NCI-H2081 treated with DMSO at 0.1 percent for 48 hours (cell line): ENCODE measurements at places on chromosomes 16 and 17.

DNA sequence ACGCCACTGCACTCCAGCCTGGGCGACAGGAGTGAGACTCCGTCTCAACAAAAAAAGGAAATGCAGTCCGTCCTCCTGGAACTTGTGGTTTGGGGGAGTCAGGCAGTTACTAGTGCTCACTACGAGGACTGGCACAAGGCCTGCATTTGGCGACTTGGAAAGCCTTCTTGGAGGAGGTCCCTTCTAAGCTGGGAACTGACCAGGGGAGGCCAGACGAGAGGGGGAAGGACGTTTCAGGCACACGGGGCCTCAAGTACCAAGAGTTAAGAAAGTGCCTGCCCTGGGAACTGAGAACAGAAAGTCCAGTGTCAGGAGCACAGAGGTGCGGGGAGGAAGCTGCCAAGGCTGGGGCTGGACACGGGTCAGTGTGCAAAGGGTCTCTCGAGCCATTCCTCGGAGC lies 89.9 kb downstream of the ABR start:
- DNase-seq, result no peak

GRCh38 chr16:66318505-66318904 lies 48.0 kb upstream of the CDH5 start:
- DNase-seq, result no peak

GRCh38 chr16:3992297-3993051 lies 112.0 kb upstream of the CREBBP start:
- DNase-seq, result no peak

DNA sequence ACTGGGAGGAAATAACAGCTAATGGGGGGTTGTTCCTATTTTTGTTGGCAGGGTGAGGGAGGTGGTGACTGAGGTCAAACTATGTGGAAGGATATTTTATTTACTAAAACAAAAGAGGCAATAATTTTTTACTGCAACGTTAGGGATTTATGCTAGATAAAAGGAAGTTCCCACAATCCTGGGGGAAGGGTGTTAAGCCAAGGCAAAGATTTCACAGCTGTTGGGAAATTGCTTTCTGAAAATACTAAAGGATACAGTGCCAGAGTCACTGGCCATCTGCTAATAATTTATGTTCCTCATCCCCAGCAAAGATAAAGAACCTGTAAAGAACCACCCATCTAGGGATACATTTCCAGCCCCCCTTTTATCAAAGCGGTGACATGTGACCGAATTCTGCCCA lies 756.0 kb upstream of the RBFOX1 start:
- DNase-seq, result no peak

GRCh38 chr17:50425682-50426471 lies at the start of gene ACSF2:
TSS of gene ACSF2 (plus strand) at chr17:50426218. CDS start at chr17:50426262, 44 bp downstream.
- DNase-seq, result no peak

DNA sequence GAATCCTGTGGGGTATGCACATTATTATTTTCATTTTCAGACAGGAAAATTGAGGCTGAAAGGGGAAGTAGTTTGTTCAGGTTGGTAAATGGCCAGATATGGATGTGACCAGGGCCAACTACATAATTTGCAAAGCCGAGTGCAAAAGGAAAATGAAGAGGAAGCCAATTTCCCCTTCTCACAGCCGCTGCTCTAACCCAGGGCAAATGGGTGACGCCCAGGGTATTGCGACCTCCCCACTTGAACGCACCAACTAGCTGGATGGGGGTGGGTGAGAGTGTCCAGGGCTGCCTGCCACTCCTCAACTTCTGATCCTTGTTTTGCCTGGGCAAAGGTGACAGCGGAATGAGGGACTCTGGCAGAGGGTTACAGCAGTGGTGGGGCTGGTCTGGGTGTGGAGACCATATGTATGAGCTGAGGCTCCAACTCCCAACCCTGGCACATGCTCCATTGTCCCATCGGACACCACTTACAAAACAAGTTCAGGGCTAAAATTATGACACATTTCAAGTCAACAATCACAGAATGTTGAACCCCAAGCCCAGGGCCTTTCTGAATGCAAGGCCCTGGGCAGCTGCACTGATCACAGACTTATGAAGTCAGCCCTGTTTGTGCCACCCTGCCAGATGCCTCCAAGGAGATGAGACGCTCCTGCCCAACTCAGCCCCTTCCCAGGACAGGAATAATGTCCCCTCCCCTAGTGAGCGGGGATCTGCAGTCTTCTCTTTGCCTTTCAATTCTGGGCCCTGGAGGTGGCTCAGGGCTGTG lies 1.7 kb downstream of the ANKRD40CL start:
- no peak for DNase-seq

DNA sequence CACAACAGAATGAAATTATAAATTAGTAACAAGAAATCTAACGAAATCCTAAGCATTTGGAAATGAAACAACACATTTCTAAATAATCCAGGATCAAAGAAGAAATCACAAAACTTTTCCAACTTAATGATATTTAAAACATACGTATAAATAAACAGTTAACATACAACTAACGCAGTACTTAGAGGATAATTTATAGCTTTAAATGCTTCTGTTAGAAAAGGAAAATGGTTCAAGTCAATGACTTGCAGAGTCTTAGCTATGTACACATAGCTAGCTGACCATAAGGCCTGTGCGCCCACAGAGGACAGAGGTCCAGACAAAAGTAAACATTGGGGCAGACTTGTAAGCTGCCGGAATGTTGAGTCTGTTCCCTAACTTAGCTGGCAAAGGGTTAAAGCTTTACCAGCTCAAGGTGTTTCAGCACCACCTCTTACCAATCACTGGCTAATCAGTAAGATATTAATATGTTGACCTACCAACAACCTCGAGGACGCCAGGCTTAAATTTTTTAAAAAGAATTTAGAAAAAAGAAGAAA lies 84.6 kb downstream of the PARN start:
- no peak for DNase-seq

GRCh38 chr17:4945944-4946280 lies 2.4 kb downstream of the PFN1 start:
- DNase-seq, result no peak

DNA sequence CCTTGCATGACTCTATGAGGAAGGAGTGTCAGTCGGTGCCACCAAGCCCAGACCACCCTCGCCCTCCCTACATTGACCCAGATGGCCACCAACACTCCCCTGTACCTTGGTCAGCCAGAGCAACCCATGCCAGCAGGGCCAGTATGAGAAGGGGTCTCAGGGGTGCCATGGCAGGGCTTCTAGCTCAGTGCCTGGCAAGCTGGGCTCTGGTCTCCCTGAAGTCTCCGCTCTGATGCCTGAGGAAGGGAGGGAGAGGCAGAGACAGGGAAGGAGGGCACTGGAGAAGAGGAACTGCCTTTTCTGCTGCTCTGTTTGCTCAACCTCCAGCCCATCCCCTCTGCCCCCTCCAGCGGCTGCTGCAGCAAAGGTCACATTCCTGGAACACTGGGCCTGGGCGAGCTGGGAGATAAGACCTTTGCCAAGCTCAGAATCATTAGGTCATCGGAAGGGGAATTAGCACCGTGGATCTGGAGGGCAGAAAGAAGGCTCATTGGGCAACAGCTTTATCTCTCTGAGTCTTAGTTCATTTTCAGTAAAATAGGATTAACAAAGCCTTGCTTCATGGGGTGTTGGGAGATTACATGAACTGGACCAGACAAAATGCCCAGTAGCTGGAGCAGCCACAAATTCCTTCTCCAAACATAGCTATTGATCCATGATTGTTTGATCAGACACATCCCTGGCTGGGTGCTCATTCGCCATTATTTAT lies at the start of gene VTN:
Gene VTN (minus strand): TSS at position 273 of the 709 bp plus-strand sequence. CDS start 104 bp downstream, at position 169.
- DNase-seq, result no peak

- no peak for DNase-seq
Observed at GRCh38 chr17:66964930-66965800, 658 bp downstream of the CACNG4 start.

GRCh38 chr16:11386791-11387546 lies 41.7 kb downstream of the RMI2 start:
- no peak for DNase-seq

DNA sequence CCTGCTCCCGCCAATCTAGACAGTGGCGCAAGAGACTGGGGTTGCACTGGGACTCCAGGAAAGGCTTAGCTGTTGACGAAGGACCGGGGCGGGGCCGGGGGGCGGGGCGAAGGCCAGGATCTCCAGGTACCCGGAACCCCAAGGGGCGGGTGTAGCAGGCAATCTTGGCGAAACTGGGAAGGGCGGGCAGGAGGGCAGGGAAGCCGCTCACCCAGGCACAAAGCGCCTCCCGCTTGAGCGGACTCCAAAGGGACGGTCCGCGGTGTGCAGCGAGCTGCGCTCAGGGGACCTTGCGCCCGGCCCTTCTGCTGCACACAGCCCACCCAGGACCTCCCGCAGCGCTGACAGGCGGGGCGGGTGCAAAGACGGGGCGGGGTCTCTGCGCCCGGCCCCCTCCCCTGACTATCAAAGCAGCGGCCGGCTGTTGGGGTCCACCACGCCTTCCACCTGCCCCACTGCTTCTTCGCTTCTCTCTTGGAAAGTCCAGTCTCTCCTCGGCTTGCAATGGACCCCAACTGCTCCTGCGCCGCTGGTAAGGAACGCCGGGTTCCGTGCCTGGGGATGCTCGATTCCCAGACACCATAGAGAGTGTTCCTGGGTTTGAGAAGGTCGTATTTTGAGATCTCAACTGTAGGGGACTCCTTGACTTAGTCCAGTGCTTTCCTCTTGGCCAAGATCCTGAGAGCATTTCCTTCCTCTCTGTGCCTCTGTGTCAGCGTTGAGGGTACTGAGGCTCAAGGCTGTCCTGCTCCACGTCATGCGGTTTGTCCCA lies at the start of gene MT1F:
Gene MT1F (plus strand): TSS at position 405 of the 772 bp plus-strand sequence. CDS start 100 bp downstream, at position 505.
- no peak for DNase-seq

- DNase-seq, result no peak
Observed at GRCh38 chr17:59367657-59368045, 36.2 kb downstream of the YPEL2 start.

DNA sequence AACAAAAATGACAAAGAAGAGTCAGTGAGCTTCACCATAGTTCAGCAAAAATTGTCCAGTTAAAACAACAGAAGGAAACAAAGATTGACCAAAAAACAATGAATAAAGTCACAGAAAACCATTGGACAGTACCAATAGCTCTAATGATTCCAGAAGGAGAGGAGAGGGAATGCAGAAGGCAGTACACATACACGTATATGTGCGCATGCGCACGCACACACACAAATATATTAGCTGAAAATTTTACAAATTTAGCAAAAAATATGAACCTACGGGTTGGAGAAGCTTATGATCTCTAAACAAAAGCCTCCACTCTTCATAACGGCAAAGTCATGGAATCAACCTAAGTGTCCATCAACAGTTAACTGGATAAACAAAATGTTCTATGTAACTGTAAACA lies 120.3 kb upstream of the MON1B start:
- DNase-seq, result no peak

GRCh38 chr16:10729104-10730048 lies 14.3 kb upstream of the NUBP1 start:
- no peak for DNase-seq

- no peak for DNase-seq
Observed at GRCh38 chr16:26768385-26769010, 298.2 kb upstream of the C16orf82 start.

DNA sequence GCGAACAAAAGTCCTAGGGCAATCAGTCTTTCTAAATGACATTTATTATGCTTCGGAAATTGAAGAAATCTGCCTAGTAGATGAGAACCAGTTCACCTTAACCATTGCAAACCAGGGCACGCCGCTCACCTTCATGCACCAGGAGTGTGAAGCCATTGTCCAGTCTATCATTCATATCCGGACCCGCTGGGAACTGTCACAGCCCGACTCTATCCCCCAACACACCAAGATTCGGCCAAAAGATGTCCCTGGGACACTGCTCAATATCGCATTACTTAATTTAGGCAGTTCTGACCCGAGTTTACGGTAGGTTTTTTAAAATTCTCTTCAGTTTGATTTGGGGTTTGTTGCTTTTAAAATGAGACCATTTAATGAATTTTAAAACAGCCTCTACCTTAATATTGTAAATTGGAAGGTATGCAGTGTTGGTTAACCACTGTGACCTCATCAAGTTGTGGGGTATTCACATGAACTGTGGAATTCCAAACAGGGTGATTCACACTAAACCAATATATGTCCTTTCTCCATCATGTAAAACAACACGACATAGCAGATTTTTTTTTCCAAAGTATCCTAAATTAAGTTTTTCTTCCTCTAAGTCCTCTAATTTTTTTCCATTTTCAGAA lies 6.2 kb upstream of the EVI2A start:
- no peak for DNase-seq

DNA sequence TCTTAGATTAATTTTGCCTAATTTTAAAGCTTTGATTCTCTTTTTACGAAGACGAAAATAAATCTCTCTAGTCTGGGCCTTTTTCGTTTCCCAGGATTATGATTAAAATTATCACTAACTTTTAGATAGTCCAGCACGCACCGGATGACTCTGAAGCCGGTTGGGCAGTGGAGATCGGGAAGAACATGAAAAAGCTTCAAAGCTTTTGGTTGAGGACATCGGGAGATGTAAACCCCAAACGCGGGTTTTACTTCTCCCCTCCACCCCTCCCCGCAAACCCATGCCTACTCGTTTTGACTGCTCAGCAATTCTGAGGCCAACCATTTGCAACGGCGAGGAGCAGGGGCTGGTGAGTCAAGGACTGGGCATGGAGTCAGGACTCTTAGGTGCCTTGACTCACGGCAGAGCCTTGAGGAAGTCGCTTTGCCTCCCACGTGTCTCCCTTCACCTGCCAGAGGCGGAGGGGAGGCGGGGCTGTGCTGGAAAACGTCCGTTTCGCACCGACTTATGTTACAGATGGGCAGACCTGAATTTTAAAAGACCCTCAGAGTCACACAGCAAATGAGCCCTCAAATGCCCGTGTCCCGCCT lies 989 bp upstream of the DUSP14 start:
- peak; percentile 42 for DNase-seq

DNA sequence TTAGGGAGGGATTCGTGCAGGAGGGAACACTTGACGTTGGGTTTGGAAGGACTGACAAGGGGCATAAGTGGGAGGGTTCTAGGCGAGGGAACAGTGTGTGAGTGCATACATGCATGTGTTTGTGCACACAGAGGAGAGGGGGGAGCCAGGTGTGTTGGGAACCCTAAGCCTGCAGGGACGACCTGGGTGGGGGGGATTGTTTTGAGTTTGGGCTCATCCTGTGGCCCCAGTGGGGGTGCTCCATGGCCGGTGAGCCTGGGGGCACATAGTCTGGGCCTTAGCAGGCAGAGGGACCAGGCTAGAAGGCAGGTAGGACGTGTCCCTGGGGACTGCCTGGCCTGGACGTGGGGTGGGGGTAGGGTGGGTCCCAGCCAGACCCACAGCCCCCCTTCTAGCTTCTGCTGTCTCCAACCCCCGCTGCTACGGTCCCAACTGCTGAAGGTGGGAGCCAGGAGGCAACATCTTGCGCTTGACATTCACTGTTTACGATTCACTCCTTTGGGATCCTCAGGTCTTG lies 11.9 kb upstream of the RASD1 start:
- no peak for DNase-seq

DNA sequence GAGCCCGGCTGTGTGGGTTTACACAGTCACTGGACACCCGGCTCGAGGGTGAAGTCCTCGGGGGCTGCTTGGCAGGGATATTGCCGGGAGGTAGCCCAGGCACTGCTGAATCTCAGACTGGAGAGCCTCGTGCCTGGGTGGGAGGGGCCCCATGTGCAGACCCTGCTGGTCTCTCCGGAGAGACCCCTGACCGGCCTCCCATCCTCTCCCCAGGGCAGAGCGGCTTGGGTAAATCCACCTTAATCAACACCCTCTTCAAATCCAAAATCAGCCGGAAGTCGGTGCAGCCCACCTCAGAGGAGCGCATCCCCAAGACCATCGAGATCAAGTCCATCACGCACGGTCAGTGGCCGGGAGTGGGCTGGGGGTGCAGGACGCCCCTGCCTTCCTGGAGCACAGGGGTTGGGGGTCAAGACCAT lies 346.5 kb downstream of the SEC14L1 start:
- no peak for DNase-seq

- no peak for DNase-seq
Observed at GRCh38 chr16:82439678-82440293, 187.0 kb upstream of the CDH13 start.
